ENCODE measurements at places on chromosomes 4 and X. TPM values are rescaled to one million over a fixed set of nuclear protein-coding genes. Genes with fewer than 3 reads are reported as not detected.

AFP gene
- not detected for total RNA-seq

C4orf50 gene
- total RNA-seq = 0.09 TPM

NPY1R gene
- 1.9 TPM for total RNA-seq

PCSK1N gene
- total RNA-seq = 3.0 TPM

INPP4B gene
- 12.1 TPM for total RNA-seq

ENOX2 gene
- 16.8 TPM for total RNA-seq

SCLT1 gene
- 19.3 TPM for total RNA-seq

ASB12 gene
- not detected for total RNA-seq

NAP1L2 gene
- total RNA-seq = 2.1 TPM

CNOT6L gene
- total RNA-seq = 54.1 TPM

DNA sequence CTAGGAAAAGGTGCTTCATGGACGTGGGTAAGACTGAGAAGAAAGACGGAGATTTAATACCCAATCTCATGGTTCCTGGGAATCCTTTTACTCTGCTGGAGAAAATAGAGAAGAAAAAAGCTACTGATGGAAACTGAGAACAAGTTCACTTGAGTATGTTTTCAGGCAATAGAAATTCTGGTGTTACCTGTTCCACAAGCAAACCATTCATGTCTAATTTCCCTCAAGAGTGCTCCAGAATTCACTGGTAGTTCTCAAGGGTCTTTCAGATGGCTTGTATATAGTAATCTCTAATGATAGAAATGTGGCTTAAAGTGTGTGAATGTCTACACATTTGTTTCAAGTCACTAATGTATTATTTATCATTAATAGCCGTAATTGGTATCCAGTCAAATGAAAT lies 22.5 kb downstream of the SETD7 start:
- no peaks in the 10 kb centered on the region for H3K27me3 ChIP-seq
- no peak for DNase-seq
- no peak overlapping the region for H3K4me3 ChIP-seq
- H3K27ac ChIP-seq = no peak overlapping the region
- peaks cover 27% of the 10 kb centered on the region for H3K36me3 ChIP-seq

GRCh38 chrX:129755779-129756650 lies 17.2 kb downstream of the XPNPEP2 start:
- H3K4me3 ChIP-seq = no peak overlapping the region
- DNase-seq = no peak
- no peaks in the 10 kb centered on the region for H3K27me3 ChIP-seq
- H3K4me1 ChIP-seq = peaks cover 12% of the 10 kb centered on the region
- H3K27ac ChIP-seq = no peak overlapping the region
- H3K36me3 ChIP-seq = no peaks in the 10 kb centered on the region

GRCh38 chr4:38711066-38711465 lies 47.1 kb downstream of the KLF3 start:
- H3K36me3 ChIP-seq = no peaks in the 10 kb centered on the region
- no peaks in the 10 kb centered on the region for H3K27me3 ChIP-seq
- no peaks in the 10 kb centered on the region for H3K4me1 ChIP-seq
- H3K4me3 ChIP-seq = no peak overlapping the region
- no peak for DNase-seq

GRCh38 chr4:81523672-81524327 lies 52.1 kb upstream of the RASGEF1B start:
- no peaks in the 10 kb centered on the region for H3K36me3 ChIP-seq
- no peaks in the 10 kb centered on the region for H3K27me3 ChIP-seq

DNA sequence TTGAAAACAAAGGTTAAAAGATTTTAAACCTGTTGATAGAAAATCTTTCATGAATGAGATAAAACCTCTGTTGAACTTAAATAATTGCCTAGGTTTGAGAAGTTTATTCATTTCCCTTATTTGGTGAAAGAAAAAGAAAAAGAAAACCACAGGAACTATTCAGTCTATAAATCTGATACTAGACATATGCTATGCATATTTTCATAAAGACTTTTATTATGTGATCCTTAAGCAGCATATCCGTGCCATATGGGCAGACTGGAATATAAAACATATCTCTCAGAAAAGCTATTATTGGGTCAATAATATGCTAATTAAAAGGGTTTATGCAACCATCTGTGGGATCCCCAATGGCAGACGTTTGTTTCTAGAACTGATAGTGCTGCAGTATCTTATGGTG lies 178.7 kb downstream of the RASL11B start:
- no peaks in the 10 kb centered on the region for H3K27me3 ChIP-seq
- no peak for DNase-seq
- no peaks in the 10 kb centered on the region for H3K36me3 ChIP-seq
- no peak overlapping the region for H3K4me3 ChIP-seq

GRCh38 chrX:154013614-154014360 lies 5.9 kb downstream of the IRAK1 start:
- peaks cover 26% of the 10 kb centered on the region for H3K4me1 ChIP-seq
- H3K4me3 ChIP-seq = no peak overlapping the region
- no peak overlapping the region for H3K27ac ChIP-seq
- no peaks in the 10 kb centered on the region for H3K27me3 ChIP-seq
- peak; percentile 56 for DNase-seq

DNA sequence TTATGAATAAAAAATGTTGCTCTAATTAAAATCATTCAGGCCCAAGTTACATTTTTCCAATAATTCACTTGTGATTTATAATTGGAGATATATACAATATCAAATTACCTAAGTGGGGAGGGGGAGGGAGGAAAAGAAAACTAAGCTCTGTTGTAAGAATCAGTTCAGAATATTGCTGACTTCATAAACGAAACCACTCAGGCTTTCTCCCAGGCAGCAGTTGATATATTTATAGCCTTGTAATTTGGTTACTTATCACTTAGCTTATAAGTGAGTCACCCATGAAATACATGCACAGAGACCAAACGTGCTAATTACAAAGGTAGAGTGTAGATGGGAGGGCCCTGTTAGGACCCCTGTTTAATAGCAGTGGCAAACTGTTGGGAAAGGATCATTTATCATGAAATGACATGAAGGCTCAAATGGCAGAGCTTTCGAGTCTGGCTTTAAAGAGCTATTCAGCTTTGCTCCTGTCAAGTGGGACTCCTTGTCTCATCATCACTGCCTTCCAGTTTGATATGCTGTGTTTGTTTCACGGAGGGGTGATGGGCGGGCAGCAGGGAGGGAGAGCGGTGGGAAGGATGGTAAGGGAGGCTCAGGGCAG lies 105.6 kb upstream of the PGRMC2 start:
- H3K36me3 ChIP-seq = no peaks in the 10 kb centered on the region
- H3K27ac ChIP-seq = no peak overlapping the region
- H3K4me3 ChIP-seq = no peak overlapping the region
- H3K4me1 ChIP-seq = no peaks in the 10 kb centered on the region

GRCh38 chr4:140113653-140114052 lies 40.3 kb downstream of the MAML3 start:
- no peaks in the 10 kb centered on the region for H3K27me3 ChIP-seq
- no peak overlapping the region for H3K4me3 ChIP-seq
- no peak for DNase-seq
- H3K4me1 ChIP-seq = peaks cover 7% of the 10 kb centered on the region
- H3K27ac ChIP-seq = no peak overlapping the region
- H3K36me3 ChIP-seq = no peaks in the 10 kb centered on the region

GRCh38 chr4:626201-627091 lies 1.1 kb downstream of the PDE6B start:
- H3K4me3 ChIP-seq = no peak overlapping the region
- DNase-seq = no peak
- H3K4me1 ChIP-seq = no peaks in the 10 kb centered on the region
- H3K27ac ChIP-seq = no peak overlapping the region
- H3K27me3 ChIP-seq = peaks cover 22% of the 10 kb centered on the region
- no peaks in the 10 kb centered on the region for H3K36me3 ChIP-seq

DNA sequence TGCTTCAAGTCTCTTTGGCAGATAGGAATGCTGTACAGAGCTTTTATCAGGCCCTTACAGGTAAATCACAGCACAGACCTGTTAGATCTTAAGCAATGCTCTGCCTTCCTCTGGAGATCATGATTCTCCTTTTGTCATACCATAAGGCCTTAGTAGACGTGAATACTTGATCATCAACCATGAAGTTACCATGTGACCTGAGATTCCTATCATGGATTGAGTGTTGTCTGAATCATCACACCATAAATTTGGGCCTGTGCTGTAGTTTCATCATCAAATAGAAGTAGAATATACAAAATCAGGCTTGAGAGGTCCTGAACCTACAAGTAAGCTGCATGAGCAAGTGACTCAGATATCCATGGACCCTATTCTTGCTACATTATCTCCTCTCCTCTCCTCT lies 466.8 kb upstream of the INTU start:
- H3K27me3 ChIP-seq = no peaks in the 10 kb centered on the region
- no peak for DNase-seq
- H3K36me3 ChIP-seq = no peaks in the 10 kb centered on the region
- H3K4me3 ChIP-seq = no peak overlapping the region
- no peak overlapping the region for H3K27ac ChIP-seq

DNA sequence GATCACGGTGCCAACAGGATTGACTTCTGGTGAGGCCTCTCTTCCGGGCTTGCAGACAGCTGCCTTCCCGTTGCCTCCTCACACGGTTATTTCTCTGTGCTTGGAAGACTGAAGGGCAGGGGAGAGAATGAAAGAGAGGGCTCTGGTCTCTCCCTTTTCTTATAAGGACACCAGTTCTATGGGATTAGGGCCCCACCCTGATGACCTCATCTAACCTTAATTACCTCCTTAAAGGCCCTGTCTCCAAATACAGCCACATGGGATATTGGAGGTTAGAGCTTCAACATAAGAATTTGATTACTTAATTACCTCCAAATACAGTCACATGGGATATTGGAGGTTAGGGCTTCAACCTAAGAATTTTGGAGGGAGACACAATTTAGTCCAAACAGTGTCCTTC lies 46.5 kb downstream of the EVC start:
- H3K27me3 ChIP-seq = no peaks in the 10 kb centered on the region
- no peak overlapping the region for H3K27ac ChIP-seq
- H3K36me3 ChIP-seq = peaks cover 44% of the 10 kb centered on the region
- DNase-seq = no peak

- no peak overlapping the region for H3K27ac ChIP-seq
- H3K36me3 ChIP-seq = no peaks in the 10 kb centered on the region
- no peaks in the 10 kb centered on the region for H3K27me3 ChIP-seq
- no peaks in the 10 kb centered on the region for H3K4me1 ChIP-seq
Measured at GRCh38 chrX:45598861-45599260, 398.2 kb upstream of the DIPK2B start.

GRCh38 chr4:67397031-67397430 lies 148.3 kb downstream of the CENPC start:
- H3K27ac ChIP-seq = no peak overlapping the region
- H3K36me3 ChIP-seq = no peaks in the 10 kb centered on the region
- no peak for DNase-seq
- H3K4me3 ChIP-seq = no peak overlapping the region
- H3K4me1 ChIP-seq = no peaks in the 10 kb centered on the region
- H3K27me3 ChIP-seq = no peaks in the 10 kb centered on the region

DNA sequence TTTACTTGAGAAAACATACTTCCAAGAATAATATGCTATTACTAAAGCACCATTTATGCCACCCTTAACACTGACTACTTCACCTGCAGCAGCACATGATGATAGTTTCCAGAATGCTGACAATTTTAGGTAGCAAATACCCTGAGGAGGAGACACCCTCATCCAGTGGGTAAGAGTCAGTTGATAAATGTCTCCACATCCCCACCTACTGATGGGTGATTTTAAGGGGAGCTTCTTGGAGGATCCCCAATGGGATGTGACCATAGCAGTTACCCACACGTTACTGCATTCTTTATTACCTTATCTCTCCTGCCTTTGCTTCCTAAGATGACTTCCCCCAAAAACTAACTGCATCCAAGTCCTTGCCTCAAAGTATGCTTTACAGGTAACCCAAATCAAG lies 131.2 kb upstream of the SMARCAD1 start:
- H3K27me3 ChIP-seq = no peaks in the 10 kb centered on the region
- H3K27ac ChIP-seq = no peak overlapping the region
- no peaks in the 10 kb centered on the region for H3K36me3 ChIP-seq
- H3K4me3 ChIP-seq = no peak overlapping the region

- no peak overlapping the region for H3K4me3 ChIP-seq
- no peaks in the 10 kb centered on the region for H3K36me3 ChIP-seq
- DNase-seq = no peak
- H3K27ac ChIP-seq = no peak overlapping the region
- no peaks in the 10 kb centered on the region for H3K4me1 ChIP-seq
Measured at GRCh38 chrX:13898603-13899002, 81.7 kb upstream of the GPM6B start.

- H3K4me3 ChIP-seq = no peak overlapping the region
- H3K4me1 ChIP-seq = no peaks in the 10 kb centered on the region
- H3K27ac ChIP-seq = no peak overlapping the region
- no peaks in the 10 kb centered on the region for H3K27me3 ChIP-seq
- no peak for DNase-seq
Measured at GRCh38 chr4:126038502-126039144, 723.9 kb downstream of the FAT4 start.

GRCh38 chr4:88177983-88178625 lies 19.7 kb upstream of the ABCG2 start:
- no peak overlapping the region for H3K27ac ChIP-seq
- H3K4me1 ChIP-seq = peaks cover 4% of the 10 kb centered on the region
- no peaks in the 10 kb centered on the region for H3K27me3 ChIP-seq

DNA sequence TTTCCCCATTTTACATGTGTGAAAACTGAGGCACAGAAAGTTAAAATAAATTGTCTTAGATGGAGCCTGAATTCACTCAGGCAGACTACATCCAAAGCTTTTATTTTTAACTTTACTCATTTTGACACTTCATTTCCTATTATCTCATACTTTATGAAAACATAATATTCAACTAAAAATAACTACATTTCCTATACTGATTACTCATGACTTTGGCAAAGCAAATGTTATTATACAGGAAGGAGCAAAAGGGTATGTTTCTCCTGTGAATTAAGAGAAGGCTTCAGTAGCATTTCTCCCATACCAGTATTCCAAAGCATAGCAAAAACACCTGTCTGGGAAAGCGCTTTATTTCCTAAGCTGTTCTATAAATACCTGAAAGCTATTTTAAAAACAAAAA lies 178.6 kb downstream of the ADAMTS3 start:
- no peaks in the 10 kb centered on the region for H3K4me1 ChIP-seq
- no peak for DNase-seq
- no peaks in the 10 kb centered on the region for H3K27me3 ChIP-seq
- H3K36me3 ChIP-seq = no peaks in the 10 kb centered on the region
- no peak overlapping the region for H3K27ac ChIP-seq
- no peak overlapping the region for H3K4me3 ChIP-seq

GRCh38 chrX:121011254-121011653 lies 25.7 kb upstream of the CT47A1 start:
- no peaks in the 10 kb centered on the region for H3K27me3 ChIP-seq
- no peaks in the 10 kb centered on the region for H3K36me3 ChIP-seq
- no peak overlapping the region for H3K4me3 ChIP-seq
- H3K4me1 ChIP-seq = no peaks in the 10 kb centered on the region
- no peak for DNase-seq

- no peak overlapping the region for H3K27ac ChIP-seq
- H3K4me1 ChIP-seq = no peaks in the 10 kb centered on the region
- no peaks in the 10 kb centered on the region for H3K36me3 ChIP-seq
- no peak overlapping the region for H3K4me3 ChIP-seq
- no peaks in the 10 kb centered on the region for H3K27me3 ChIP-seq
Measured at GRCh38 chr4:14883166-14883565, 119.1 kb upstream of the CPEB2 start.

Measured in lower lobe of right lung (tissue), 2 donors.